A172 (cell line): ENCODE measurements at places on chromosomes 13 and 19. TPM values are rescaled to one million over a fixed set of nuclear protein-coding genes. Genes with fewer than 3 reads are reported as not detected.

FPR2 gene
- not detected in 2 replicates for total RNA-seq

PRR36 gene
- 1.0 and 1.2 TPM in 2 replicates for total RNA-seq

SIGLEC7 gene
- not detected in 2 replicates for total RNA-seq

MPND gene
- total RNA-seq: 6.4 and 6.6 TPM in 2 replicates

- no peak for DNase-seq
These were observed 321.0 kb downstream of the TBC1D4 start for GRCh38 chr13:75160984-75161383.

DNA sequence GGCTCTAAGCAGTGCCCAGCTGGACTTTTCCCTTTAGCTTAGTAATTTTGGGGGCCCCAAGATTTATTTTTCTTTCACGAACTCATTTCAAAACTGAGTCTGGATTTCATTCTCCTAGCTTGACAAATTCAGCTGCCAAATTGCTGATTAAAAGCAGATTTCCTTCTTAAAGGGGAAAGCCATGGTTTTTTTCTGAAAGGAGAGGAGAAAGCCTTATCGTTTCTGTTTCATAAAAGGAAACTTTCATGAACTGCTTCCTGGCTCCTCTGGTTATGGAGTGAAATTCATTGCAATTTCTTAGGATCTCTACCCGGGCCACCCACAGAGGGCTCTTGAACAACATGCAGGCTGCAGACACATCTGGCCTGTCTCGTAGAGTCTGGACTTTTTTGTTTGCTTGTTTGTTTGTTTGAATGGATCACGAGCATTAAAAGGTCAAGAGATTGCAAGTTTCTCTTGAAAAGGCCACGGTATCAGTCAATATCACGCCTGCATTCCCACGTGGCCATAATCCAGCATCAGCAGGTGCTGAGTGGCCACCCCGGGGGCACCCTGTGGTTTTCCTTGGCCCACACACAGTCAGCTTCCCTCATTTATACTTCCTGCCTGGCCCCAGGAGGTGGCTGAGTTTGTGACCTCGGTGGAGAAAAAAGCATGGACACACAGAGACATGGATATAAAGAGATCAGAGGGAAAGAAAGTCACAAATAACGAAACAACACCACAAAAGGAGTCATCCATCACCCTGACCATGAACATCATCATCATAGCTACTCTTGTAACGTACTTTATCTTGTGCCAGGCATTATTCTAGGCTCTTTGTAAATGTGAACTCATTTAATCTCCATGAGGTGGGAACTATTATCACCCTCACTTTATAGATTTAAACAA is 10.5 kb upstream of the KLK4 start:
- DNase-seq: peak; percentile 44

DNA sequence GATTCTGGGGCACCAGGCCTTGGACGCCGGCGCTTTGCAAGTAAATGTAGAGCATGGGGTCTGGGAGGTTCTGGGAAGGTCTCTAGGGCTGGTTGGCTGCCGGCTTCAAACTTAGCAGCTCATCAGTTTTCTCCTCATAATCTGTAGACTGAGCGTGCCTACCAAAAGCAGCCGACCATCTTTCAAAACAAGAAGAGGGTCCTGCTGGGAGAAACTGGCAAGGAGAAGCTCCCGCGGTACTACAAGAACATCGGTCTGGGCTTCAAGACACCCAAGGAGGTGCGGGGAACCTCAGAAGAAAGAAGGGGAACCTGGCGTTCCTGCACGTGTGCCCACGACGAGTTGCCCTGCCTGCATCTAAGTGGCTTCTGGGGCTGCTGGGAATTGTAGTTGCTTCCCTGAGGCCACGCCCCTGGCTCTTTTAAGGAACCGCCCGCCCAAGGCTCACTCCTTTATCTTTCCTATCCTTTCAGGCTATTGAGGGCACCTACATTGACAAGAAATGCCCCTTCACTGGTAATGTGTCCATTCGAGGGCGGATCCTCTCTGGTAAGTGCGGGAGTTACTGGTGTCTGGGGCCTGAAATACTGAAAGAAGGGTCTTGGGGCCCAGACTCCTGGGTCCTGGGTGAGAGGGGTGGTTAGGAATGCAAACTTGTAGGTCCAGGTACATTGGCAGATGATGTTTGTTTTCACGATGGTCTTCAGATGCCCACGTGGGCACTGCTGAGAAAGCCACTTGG is 984 bp downstream of the RPS11 start:
- peak; percentile 55 for DNase-seq

DNA sequence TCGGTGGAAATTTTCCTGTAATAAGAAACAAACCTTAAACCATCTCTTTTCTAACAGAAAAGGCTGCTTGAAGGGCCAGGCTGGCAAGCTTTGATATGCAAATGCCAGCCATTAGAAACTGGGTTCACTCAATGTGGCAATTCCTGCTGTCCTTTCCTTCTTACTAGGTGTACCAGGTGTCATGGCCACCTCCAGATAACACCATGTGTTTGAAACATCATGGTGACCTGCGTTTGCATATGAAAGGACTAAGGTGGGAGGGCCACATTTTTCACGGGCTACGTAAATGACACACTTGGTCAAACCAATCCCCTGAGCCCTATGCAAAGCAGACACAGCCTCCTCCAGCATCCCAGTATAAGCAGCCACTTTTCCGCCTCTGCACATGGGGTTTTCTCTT is 789.1 kb upstream of the SLITRK5 start:
- DNase-seq: no peak

DNA sequence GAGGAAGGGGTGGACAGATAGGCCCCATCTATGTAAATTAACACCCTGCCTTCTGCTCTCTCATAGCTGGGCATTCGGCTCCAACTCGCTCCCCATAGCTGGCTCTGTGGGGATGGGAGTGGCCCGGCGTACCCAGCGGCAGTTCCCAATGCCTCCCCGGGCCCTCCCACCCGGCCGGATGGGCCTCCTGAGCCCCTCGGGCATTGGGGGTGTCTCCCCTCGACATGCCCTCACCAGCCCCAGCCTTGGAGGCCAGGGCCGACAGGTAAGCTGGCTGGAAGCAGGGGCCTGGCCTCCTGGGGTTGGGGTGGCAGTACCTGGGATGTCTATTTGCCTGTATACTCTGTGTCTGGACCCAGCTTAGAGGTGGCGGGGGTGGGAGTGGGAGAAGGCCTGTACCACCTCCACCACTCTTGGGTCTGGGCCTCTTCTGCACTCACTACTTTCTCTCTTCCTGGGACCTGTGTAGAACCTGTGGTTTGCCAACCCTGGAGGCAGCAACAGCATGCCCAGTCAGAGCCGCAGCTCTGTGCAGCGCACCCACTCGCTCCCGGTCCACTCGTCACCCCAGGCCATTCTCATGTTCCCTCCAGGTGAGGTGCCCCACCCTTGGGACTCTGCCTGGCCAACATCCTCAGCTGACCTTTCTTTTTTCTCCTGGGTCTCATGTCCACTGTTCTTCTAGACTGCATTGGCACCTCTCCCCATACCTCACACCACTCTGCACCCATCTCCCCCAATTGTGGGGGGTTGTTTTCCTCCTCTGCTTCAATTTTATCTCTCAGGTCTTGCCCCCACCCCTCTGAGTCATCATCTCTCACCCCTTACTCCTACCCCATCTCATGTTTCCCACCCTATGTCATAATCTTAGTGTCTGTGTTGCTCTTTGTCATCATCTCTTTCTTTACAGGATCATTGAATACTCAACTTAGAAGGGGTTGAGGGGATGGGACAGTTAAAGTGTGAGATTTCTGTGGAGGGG is 10.1 kb downstream of the PAF1 start:
- no peak for DNase-seq

GRCh38 chr13:79637133-79637763 is 156.3 kb downstream of the NDFIP2 start:
- no peak for DNase-seq

GRCh38 chr13:65917731-65918130 is 1312.4 kb downstream of the PCDH9 start:
- DNase-seq: no peak

GRCh38 chr19:1554968-1555367 is 13.2 kb downstream of the MEX3D start:
- no peak for DNase-seq
